Natural killer cell (primary cell): ENCODE measurements at places on chromosomes 13 and 19.

DNA sequence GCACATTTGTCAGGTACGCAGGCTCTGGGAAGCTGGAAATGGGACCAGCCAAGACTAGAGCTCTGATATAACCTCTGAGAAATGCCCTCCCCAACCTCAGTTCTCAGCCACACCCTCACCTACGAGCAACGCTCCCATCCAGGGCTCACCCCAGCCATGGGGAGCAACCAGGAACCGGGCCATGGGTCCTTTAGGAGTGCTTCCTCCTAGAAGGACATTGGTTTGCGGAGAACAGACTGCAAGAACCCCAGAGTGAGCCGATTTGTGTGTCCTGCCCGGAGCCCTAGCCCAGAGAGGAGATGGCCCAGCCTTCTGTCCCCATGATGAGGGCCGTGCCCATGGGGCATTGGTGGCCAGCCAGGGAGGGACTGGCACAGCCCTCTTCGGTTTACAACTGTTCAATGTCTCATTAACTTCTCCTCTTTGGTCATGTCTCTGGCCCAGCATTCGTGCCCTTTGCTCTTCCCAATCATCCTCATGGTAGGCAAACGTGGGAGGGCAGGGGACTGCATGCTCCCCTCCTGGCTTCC, 32.9 kb upstream of the IGSF23 start:
- no peak for DNase-seq

DNA sequence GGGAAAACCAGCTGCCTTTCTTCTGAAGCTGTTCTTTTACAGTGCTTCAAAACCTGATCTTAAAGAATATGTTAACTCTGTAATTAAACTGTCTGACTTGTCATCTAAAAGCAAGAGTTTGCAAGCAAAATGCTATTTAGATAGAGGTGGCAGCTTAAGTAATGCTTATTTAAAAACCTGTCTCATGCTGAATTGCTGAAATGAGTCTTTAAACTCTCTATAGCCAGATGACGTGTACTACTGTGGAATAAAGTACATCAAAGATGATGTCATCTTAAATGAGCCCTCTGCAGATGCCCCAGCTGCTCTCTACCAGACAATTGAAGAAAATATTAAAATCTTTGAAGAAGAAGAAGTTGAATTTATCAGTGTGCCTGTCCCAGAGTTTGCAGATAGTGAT, 22.9 kb downstream of the ITM2B start:
- DNase-seq, result no peak

- no peak for DNase-seq
These were observed 955.6 kb downstream of the PCDH17 start for GRCh38 chr13:58587183-58587582.

GRCh38 chr19:7063764-7064418, 5.4 kb upstream of the MBD3L3 start:
- no peak for DNase-seq

- DNase-seq, result no peak
These were observed 26.3 kb upstream of the TNFSF11 start for GRCh38 chr13:42547612-42548011.

GRCh38 chr13:67318398-67318797, 88.3 kb upstream of the PCDH9 start:
- DNase-seq, result no peak

GRCh38 chr19:38670921-38671398, 23.5 kb downstream of the ACTN4 start:
- DNase-seq, result no peak

GRCh38 chr13:30719525-30719914, 15.8 kb upstream of the ALOX5AP start:
- DNase-seq, result no peak
